Stimulated activated CD8-positive, alpha-beta memory T cell treated with anti-CD3 and anti-CD28 coated beads, Interleukin-4, amount 100 ng/mL, for 24 hours (primary cell): ENCODE measurements at places on chromosomes 6 and 20.
A peak's percentile ranks its signal among the peaks of the same experiment; 100 is the strongest.

- DNase-seq = no peak
Observed at GRCh38 chr6:77707603-77708002, 54.8 kb downstream of the MEI4 start.

DNA sequence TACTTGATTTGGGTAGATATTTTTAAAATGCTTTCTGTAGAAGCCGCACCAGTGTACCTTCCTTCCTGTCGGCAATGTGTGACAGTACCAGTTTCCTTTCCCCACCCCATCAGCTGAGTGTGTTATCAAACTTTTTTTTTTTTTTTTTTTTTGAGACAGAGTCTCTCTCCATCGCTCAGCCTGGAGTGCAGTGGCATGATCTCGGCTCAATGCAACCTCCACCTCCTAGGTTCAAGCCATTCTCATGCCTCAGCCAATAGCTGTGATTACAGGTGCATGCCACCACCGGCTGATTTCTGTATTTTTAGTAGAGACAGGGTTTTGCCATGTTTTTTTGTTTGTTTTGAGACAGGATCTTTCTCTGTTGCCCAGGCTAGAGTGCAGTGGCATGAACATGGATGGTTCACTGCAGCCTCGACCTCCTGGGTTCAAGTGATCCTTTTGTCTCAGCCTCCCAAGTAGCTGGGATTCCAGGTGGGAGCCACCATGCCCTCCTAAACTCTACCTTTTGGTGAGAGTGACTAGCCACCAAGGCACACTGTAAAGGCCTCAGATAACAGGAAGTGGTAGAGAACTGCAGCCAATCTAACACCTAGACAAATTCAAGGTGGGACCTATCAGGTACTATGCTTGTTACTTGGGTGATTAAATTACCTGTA lies 26.5 kb upstream of the ZBTB22 start:
- no peak for DNase-seq

DNA sequence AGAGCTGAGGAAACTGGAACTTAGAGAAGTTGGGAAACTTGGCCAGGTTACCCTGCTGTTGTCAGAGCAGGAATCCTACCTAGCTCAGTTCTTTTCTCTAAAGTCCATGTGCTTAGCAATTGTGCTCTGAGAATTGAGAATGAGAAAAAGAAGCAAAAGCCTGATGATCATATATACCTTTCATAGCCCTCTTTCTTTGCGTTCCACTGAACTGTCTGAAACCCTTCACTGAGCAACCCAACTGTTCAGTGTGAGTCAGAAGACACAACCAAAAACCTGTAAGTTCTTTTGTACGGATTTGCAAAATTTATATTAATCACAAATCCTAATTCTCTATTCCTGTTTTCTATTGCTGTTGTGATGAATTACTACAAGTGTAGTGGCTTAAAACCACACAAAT lies 80.6 kb downstream of the PHF3 start:
- no peak for DNase-seq

GRCh38 chr6:166582258-166582657 lies 4.2 kb downstream of the RAMACL start:
- DNase-seq = no peak

GRCh38 chr6:24742216-24742738 lies 23.3 kb upstream of the C6orf62 start:
- no peak for DNase-seq

- DNase-seq = no peak
Observed at GRCh38 chr20:51493346-51493791, 49.1 kb downstream of the NFATC2 start.

- DNase-seq = peak; percentile 16
Observed at GRCh38 chr6:53647462-53648094, 18.0 kb downstream of the KLHL31 start.

GRCh38 chr6:69865126-69865525 lies 1.2 kb upstream of the COL19A1 start:
- no peak for DNase-seq

- no peak for DNase-seq
Observed at GRCh38 chr20:61976644-61977418, 88.8 kb downstream of the TAF4 start.

DNA sequence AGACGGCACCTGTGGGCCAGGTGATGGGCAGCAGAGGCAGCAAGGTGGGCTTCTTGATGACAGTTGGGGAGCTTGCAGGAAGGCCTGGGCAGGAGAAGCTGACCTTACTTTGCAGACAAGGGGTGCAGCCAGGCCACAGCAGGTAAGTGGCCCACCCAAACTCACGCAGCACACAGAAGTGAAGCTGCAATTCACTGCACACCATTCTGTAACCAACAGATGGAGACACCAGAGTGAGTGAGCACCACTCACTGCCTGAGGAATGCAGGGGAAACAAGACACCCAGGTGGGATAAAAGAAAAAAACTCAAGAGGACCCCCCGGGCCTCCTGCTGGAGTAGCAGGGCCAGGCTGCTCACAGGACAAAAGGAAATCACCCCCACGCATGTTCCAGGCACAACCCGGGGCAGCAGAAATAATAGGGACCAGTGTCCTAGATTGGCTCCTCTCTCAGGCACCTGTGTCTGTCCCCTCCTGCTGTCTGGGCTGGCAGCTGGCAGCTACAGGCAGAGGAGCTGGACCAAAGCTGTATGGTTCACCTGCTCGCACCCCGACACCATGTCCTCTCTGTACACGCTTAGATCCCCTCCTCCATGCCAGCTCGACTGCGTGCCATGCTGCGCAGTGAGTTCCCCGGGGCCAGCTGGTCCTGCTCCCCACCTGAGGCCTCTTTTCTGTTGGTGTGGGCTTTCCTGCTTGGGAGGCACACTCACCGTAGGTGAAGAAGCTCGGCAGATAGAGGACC lies 4.9 kb downstream of the MTCH1 start:
- no peak for DNase-seq

- DNase-seq = no peak
Observed at GRCh38 chr6:107196152-107196551, 80.8 kb upstream of the BEND3 start.

DNA sequence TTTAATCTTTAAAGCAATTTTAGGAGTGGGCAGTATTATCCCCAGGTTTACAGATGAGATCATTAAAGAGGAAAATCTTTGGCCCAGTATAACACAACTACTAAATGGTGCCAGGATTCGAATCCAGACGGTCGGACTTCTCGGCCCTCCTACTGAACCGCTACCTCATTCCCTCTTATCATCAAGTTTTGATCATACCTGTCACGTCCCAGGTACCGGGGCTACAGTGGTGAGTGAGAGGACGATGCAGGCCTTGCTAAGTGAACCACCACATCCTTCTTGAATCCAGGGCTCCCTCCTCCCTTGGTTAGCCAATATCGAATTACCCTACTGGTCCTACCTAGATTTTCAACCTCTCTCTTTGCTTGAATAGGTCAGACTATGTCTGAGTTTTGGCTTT lies 78.1 kb upstream of the PBOV1 start:
- DNase-seq = no peak

DNA sequence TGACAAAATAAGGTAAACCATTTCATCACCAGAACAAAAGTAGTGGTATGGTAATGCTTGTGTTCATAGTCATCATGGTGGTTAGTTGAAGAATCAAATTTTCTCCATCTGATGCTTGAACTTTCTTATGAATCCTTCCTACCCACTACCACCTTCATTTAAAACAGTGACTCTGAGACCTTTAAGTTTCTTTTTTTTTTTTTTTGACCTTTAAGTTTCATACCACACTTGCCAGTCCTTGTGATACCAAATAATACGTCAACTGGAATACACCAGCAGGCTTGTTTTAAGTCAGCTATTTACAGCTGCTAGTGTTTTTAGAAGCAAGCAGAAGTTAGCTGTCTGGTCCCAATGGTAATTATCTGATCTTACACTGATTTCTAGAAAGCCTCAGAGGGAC lies 413.4 kb upstream of the SOX4 start:
- no peak for DNase-seq

GRCh38 chr6:139373154-139373927 lies 1.1 kb downstream of the CITED2 start:
- peak; percentile 53 for DNase-seq

- no peak for DNase-seq
Observed at GRCh38 chr20:2330090-2330695, 34.4 kb downstream of the TGM3 start.

GRCh38 chr6:134746140-134746539 lies 203.8 kb downstream of the ALDH8A1 start:
- no peak for DNase-seq

DNA sequence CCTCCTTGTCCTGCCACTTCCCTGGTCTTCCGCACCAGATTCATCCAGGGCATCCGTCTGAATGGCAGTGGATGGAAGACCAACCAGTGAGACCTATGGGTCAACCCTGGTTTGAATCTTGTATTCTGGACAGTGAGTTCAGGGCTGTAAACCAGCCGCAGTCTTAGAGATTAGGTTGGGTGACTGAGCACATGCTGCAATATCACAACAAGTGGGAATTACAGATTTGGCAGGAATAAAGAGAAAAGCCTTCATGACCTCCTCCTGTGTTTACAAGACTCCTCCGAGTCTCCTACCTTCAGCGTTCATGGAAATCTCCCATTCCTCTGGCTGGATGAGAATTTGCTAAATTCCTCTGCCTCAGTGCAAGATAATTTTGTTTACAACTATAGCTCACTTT lies 9.9 kb downstream of the ECI2 start:
- no peak for DNase-seq

DNA sequence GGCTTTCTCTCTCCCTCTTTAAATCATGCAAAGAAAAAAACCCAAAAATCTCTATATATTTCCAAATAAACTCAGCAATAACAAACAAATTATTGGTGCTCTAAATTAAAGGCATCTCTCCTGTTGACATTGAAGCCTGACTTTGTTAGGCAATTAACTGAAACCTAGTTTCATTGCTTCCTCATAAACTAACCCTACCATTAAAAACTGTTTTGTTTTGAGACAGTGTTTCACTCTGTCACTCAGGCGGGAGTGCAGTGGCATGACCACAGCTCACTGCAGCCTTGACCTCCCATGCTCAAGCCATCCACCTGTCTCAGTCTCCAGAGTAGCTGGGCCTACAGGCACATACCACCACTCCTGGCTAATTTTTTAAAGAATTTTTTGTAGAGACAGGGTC lies 34.9 kb downstream of the PIGU start:
- no peak for DNase-seq

DNA sequence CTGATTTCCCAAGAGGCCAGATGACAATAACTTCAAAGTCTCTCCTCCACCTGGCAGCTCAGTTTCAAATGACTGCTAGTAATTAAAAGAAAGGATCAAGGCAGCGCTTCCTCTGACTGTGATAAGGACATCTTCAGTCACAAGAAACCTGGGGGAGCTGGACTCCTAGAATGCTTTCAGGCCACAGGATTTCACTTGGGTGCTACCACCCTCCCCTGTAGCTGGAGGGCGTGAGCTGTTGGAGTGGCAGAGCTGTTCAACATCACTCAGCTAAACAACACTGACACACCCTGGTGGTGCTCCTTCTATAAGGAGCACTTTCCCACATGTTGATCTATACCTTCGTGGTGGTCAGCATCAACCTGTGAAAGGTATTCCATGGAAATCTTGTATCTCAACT lies 2.2 kb upstream of the CNR1 start:
- DNase-seq = no peak

GRCh38 chr6:118207947-118208346 lies 300.9 kb downstream of the SLC35F1 start:
- DNase-seq = no peak

- DNase-seq = no peak
Observed at GRCh38 chr20:25389401-25389857, 1.2 kb downstream of the ABHD12 start.

GRCh38 chr6:53793318-53794136 lies 1.3 kb upstream of the LRRC1 start:
- DNase-seq = peak; percentile 22

GRCh38 chr6:40552941-40553340 lies 34.2 kb downstream of the LRFN2 start:
- DNase-seq = no peak

- no peak for DNase-seq
Observed at GRCh38 chr20:17868151-17868550, 100.4 kb downstream of the SNX5 start.

GRCh38 chr6:144311361-144311760 lies 26.2 kb downstream of the UTRN start:
- DNase-seq = no peak

DNA sequence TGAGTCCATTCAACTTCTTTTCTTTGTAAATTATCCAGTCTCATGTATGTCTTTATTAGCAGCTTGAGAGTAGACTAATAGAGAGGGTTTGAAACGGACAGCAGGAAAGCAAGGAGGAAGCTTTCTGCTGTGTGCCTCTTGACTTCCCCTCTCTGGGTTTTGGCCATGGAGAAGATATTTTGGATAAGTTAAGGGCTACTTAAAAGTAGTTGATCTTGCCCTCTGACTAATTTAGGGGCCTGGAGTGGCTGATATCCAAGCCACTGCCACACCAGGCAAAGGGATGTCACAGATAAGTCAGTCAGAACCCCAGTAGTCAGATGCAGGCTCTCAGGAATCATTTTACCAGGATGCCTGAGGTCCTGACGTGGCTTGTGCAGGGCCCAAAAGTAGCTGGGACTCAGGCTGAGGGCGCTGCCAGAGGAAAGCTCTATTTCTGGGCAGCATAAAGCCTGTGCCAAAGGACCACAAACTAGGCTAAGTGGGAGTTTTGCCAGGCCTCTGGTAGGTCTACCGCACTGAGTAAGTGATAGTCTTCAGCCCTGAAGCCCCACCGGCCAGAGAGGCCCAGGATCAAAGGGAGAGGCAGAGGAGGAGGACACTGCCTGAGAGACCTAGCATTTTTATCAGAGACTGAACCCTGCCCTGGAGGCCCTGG lies 41.6 kb upstream of the IYD start:
- no peak for DNase-seq

GRCh38 chr6:63730311-63730710 lies 94.7 kb downstream of the PHF3 start:
- no peak for DNase-seq

GRCh38 chr20:53009979-53010735 lies 38.0 kb downstream of the TSHZ2 start:
- DNase-seq = no peak

GRCh38 chr20:58839474-58839874 lies 11.2 kb downstream of the GNAS-AS1 start:
- DNase-seq = no peak

GRCh38 chr6:22362361-22362760 lies 65.5 kb upstream of the PRL start:
- DNase-seq = no peak

- no peak for DNase-seq
Observed at GRCh38 chr6:132484680-132485018, 28.3 kb downstream of the STX7 start.

DNA sequence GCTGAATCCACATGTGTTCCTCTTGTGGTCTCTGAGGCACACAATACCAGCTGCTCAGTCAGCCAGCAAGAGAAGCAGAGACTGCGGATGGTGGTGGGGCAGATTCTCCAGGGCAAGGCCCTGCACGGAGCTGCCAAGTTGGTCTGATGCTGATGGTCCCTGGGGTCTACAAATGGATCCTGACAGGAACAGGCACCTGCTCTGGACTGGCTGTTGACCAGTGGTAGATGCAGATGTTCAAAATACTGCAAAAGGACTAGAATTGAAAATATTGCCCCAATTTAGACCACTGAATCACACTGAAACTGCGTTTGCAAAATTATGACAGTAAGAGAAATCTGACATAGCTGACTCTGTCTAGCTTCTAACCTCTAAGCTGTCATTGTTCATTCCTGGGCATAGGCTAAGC lies 29.6 kb upstream of the TUBB2A start:
- no peak for DNase-seq

GRCh38 chr6:113644861-113645575 lies 212.1 kb upstream of the MARCKS start:
- no peak for DNase-seq
